ENCODE measurements at places on chromosomes 7 and 10.

- no peak for DNase-seq
These were observed 25.0 kb upstream of the CNNM1 start for GRCh38 chr10:99303899-99304861.

GRCh38 chr10:88987243-88987725 is 3.3 kb upstream of the FAS start:
- DNase-seq: no peak

DNA sequence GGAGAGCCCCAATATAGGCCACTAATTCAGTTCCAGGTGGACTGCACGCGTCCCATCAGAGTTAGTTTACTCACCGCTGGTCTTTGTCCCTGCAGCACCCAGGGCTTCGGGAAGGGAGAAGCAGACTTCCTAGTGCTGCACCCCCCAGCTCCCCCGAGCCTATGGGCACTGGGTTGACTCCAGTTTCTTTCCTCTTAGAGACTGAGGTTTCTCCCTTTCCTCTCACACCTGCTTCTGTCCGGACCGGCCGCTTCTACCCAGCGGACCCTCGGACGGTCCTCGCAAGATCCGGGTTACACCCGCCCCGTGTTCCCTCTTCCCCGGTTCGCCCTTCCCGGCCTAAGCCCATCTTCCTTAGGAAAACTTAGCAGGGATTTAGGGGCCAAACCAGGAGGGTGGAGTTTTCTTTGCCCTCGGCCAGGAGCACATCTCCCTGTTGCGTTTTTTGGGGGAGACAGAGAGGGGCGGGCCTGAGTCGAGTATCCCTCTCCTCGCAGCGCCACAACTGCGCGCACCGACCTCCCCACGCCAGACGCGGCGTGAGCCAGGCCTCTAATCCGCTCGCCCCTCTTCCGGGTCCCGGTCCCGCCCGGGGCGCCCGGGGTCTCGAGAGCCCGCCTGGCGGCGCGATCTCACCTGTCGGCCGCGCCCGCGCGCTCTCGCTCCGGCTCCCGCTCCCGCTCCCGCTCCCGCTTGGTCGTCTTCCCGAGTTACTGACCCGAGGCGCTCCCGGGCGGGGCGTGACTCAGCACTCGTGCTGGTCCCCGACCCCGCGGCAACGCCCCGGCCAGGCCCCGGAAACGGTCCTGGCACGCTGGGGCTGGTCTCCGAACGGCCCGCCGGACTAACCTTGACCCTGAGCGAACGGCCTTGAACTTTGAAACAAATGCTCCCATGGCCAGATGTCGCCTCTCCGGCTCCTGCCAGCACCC is at the start of gene AIFM2:
TSS of gene AIFM2 (minus strand) at position 728 of the 932 bp plus-strand sequence. CDS start 8,741 bp downstream, outside the sequence.
- peak; percentile 38 for DNase-seq

- no peak for DNase-seq
These were observed 1.1 kb upstream of the AEBP1 start for GRCh38 chr7:44102846-44103565.

DNA sequence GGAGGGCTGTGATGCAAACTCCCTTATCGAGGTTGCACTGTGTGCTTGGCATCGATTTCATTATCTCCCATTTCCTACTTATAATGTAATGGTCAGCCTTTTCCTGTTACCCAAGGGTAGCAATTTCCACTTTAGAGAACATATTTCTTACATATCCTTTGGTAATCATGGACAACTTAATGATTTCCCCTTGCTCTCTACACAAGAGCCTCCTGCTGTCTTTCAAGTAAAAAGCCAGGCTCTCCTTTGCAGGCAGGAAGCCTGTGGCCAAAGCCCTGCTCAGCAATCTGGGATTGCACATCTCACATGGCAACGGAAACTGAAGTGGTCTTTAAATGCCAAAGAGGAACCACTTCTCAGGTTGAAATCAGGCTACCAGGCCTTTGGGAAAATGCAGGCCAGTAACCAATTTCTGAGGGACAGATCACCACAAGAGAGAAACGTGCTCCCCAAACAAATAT is 86.7 kb upstream of the IKZF1 start:
- DNase-seq: no peak

- DNase-seq: no peak
These were observed 34.5 kb downstream of the CLEC2L start for GRCh38 chr7:139557857-139558581.

DNA sequence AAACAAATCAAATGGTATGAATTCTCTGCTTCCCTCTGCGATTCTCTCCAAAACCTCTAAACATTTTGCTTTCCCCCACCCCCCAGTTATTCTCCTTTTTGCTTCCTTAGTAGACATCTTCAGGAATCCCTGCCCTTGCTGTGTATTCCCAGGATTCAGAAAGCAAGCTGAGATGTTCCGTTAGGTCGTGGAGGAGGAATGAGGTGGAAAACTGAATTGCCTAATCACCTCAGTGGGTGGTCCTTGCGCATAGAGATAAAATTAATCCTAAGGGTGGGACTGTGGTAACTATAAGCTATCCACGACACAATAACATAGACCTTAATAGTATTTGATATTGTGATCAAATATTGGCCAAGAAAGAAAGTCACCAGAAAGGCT is 49.1 kb upstream of the SEMA3C start:
- no peak for DNase-seq

- no peak for DNase-seq
These were observed 112.7 kb downstream of the ICA1 start for GRCh38 chr7:8149222-8149621.
